ENCODE measurements at places on chromosomes 16 and 17. TPM values are rescaled to one million over a fixed set of nuclear protein-coding genes. Genes with fewer than 3 reads are reported as not detected.

GRCh38 chr17:8867361-8867981 is at the start of gene PIK3R6:
PIK3R6 (minus strand) TSS chr17:8867674; CDS start chr17:8849794, 17,880 bp downstream.
- DNase-seq: no peak

- DNase-seq: no peak
These were observed 136.9 kb downstream of the RAB11FIP4 start for GRCh38 chr17:31528291-31528874.

GRCh38 chr17:45016237-45016636 is 35.2 kb downstream of the DCAKD start:
- DNase-seq: no peak

- no peak for DNase-seq
These were observed 20.3 kb downstream of the PIMREG start for GRCh38 chr17:6464446-6465041.

- peak; percentile 44 for DNase-seq
These were observed 973 bp downstream of the SLC7A6 start for GRCh38 chr16:68265078-68265920.

DNA sequence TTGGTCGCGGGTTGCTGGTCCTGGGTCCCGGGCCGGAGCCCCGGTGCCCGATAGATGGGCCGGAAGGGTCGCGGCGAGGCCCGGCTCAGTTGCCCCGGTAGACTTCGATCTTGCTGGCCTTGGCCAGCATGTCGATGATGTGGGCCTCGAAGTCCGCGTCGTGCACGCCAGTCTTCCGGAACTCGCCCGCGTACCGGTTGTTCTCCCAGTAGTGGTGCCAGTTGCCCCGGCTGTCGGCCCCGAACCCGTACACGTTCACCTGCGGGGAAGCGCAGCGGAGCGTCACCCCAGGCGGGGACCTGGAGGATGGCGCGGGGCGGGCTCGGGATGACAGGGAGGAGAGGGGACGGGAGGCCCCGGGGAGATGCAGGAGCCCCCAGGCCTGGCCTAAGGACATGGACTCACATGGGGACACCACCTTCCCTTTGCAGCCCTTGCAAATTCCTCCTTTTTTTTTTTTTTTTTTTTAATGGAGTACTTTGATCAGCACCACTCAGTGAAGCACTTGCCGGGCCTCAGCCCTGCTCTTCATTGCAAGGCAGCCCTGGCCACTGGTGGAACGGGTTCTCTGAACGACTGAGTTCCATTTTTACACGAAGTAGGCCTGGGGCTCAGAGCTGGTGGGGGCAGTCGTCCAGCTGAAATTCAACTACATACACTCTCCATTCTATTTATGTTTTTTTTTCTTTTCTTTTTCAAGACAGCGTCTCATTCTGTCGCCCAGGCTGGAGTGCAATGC is 35.1 kb downstream of the DDX19A start:
- DNase-seq: no peak

GRCh38 chr16:85912211-85912974 is 13.4 kb downstream of the IRF8 start:
- DNase-seq: no peak

- DNase-seq: no peak
These were observed 21.9 kb downstream of the KCNJ2 start for GRCh38 chr17:70190959-70191805.

GRCh38 chr16:17369421-17370222 is 101.1 kb downstream of the XYLT1 start:
- no peak for DNase-seq

- DNase-seq: no peak
These were observed 30.6 kb downstream of the CHD9 start for GRCh38 chr16:53085369-53085843.

DNA sequence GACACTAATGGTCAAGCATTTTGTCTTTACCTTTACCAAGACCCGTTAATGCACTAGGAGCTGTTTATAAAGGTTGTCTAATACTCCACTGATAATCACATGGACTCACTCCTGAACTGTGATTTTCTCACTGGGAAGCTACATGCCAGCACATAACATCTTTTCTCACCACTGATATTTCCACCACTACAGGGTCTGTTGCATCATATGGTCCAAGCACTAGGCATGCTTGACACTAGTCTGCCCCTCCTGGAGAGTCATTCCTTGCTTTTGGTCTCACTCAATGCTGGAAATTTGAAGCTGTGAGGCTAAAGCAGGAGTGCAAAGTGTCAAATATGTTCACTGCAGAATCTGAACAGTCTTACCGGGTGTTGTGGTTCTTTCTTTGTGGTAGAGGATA is 1576.8 kb downstream of the CDH8 start:
- DNase-seq: no peak

GRCh38 chr16:80002261-80002660 is 401.7 kb upstream of the MAF start:
- no peak for DNase-seq

DNA sequence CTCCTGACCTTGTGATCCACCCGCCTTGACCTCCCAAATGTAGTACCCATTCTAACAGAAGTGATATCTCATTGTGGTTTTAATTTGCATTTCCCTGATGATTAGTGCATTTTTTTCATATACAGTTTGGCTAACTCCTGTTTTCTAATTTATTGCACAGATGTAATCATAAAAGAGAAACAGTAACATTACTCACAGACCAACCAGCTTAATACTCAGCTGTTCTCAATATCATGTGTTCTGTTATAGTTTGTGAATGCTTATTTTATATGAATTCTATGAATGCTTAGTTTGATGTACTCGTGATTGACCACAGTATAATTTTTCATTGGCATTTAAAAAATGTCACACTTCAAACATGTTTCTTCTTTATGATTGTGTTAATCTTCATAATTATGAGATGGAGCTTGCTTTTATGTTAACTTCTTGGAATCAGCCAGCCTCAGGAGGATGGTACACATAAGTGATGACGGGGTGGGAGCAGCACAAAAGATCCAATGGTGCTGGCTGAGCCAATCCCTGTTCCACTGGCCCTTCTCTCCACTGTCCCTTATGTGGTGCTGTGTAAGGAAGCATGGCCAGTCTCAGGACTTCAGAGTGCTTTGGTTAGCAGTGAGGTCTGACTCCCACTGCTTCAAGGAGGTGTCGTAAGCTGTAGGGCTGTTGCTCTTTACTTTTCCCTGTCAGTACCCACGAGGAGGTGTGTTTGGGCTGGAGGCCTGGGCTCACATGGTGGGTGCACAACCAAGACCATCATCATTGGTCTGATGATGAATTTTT is 191.0 kb downstream of the SPECC1 start:
- DNase-seq: no peak

- peak; percentile 18 for DNase-seq
These were observed at the start of gene TEKT1 for GRCh38 chr17:6831661-6832263. TEKT1 (minus strand) TSS chr17:6831729; CDS start chr17:6830376, 1,353 bp downstream.

The HOXB4 gene
- total RNA-seq: 4.3 TPM

The TOP2A gene
- 206 TPM for total RNA-seq

The ADGRG1 gene
- total RNA-seq: 101 TPM

The KIF19 gene
- total RNA-seq: not detected

The SLC38A8 gene
- not detected for total RNA-seq

The CCDC92B gene
- not detected for total RNA-seq

The DHRS7C gene
- total RNA-seq: not detected

The MAP1LC3B gene
- total RNA-seq: 39.5 TPM

The PLXDC1 gene
- total RNA-seq: not detected

The GSDMA gene
- 0.23 TPM for total RNA-seq

All from epithelial cell of proximal tubule (primary cell).